Aortic smooth muscle cell (primary cell): ENCODE measurements at places on chromosomes 12 and 14. TPM values are rescaled to one million over a fixed set of nuclear protein-coding genes. Genes with fewer than 3 reads are reported as not detected.

The SERPINA10 gene
- not detected in 2 replicates for total RNA-seq

The HCAR2 gene
- not detected in 2 replicates for total RNA-seq

The RNF212B gene
- not detected in 2 replicates for total RNA-seq

The DNAJC22 gene
- 4.9 and 5.4 TPM in 2 replicates for total RNA-seq

The RFLNA gene
- 1.3 TPM in 1 of 2 replicates, not detected in the other for total RNA-seq

The ADAM21 gene
- 0.50 and 1.2 TPM in 2 replicates for total RNA-seq

The CABP1 gene
- 0.06 and 0.26 TPM in 2 replicates for total RNA-seq

The M6PR gene
- 327 and 416 TPM in 2 replicates for total RNA-seq

The SLCO1C1 gene
- 2.2 and 2.6 TPM in 2 replicates for total RNA-seq

The TAS2R9 gene
- 0.19 TPM in 1 of 2 replicates, not detected in the other for total RNA-seq

The A2ML1 gene
- 0.53 TPM in 1 of 2 replicates, not detected in the other for total RNA-seq

The RASSF9 gene
- total RNA-seq: 0.66 and 0.93 TPM in 2 replicates

The TESPA1 gene
- not detected in 2 replicates for total RNA-seq

The NFE2 gene
- not detected in 2 replicates for total RNA-seq

The SCNN1A gene
- total RNA-seq: not detected in 2 replicates

The SLC25A21 gene
- total RNA-seq: 0.25 and 0.40 TPM in 2 replicates

The KMT2D gene
- 23.5 and 31.5 TPM in 2 replicates for total RNA-seq

The CIROP gene
- 0.06 and 0.13 TPM in 2 replicates for total RNA-seq

The ITGA5 gene
- 213 and 260 TPM in 2 replicates for total RNA-seq

The TCL1B gene
- total RNA-seq: not detected in 2 replicates

The MYO1A gene
- under 0.01 and 0.12 TPM in 2 replicates for total RNA-seq

The PLCZ1 gene
- total RNA-seq: 0.06 and 0.13 TPM in 2 replicates

The KRT82 gene
- not detected in 2 replicates for total RNA-seq

The SLC6A13 gene
- total RNA-seq: 0.13 and 0.19 TPM in 2 replicates

The CACNA1C gene
- 5.8 and 13.9 TPM in 2 replicates for total RNA-seq

The LBHD2 gene
- not detected in 2 replicates for total RNA-seq

The MYF6 gene
- not detected in 2 replicates for total RNA-seq

The SCAF11 gene
- total RNA-seq: 33.3 and 47.9 TPM in 2 replicates

The ACRBP gene
- 0.13 and 0.25 TPM in 2 replicates for total RNA-seq

The TAS2R30 gene
- total RNA-seq: 3.2 and 6.2 TPM in 2 replicates

The ABCD2 gene
- under 0.01 TPM in 1 of 2 replicates, not detected in the other for total RNA-seq

The KRT73 gene
- total RNA-seq: not detected in 2 replicates

The ANKS1B gene
- total RNA-seq: 3.0 and 3.7 TPM in 2 replicates

The CARMIL3 gene
- total RNA-seq: under 0.01 TPM in 1 of 2 replicates, not detected in the other

The PCED1B gene
- 0.44 and 0.66 TPM in 2 replicates for total RNA-seq

The PPM1H gene
- total RNA-seq: 1.7 and 3.0 TPM in 2 replicates

The AGAP2 gene
- total RNA-seq: 0.13 and 0.19 TPM in 2 replicates

The G2E3 gene
- total RNA-seq: 14.5 and 14.9 TPM in 2 replicates

The KLRC4 gene
- not detected in 2 replicates for total RNA-seq

The KRT83 gene
- total RNA-seq: not detected in 2 replicates

The TXNDC16 gene
- total RNA-seq: 5.7 and 11.4 TPM in 2 replicates

The SERPINA12 gene
- not detected in 2 replicates for total RNA-seq

The ARHGAP9 gene
- total RNA-seq: not detected in 2 replicates

The RNASE2 gene
- not detected in 2 replicates for total RNA-seq

The IGF1 gene
- total RNA-seq: under 0.01 TPM in 1 of 2 replicates, not detected in the other

The TUBA1A gene
- 652 and 678 TPM in 2 replicates for total RNA-seq

The SDSL gene
- 17.0 and 23.6 TPM in 2 replicates for total RNA-seq

The CCDC177 gene
- total RNA-seq: not detected in 2 replicates
